ENCODE measurements at places on chromosomes 1 and 21. TPM values are rescaled to one million over a fixed set of nuclear protein-coding genes. Genes with fewer than 3 reads are reported as not detected.

Gene RHD
- total RNA-seq = not detected

Gene RASSF5
- total RNA-seq = 114 TPM

Gene RXRG
- not detected for total RNA-seq

Gene TDRD10
- not detected for total RNA-seq

Gene RHBDL2
- total RNA-seq = not detected

Gene IQCC
- total RNA-seq = 3.5 TPM

Gene ENAH
- 1.2 TPM for total RNA-seq

Gene CRYAA
- total RNA-seq = not detected

Gene HES3
- not detected for total RNA-seq

Gene AADACL4
- not detected for total RNA-seq

Gene MR1
- total RNA-seq = 24.8 TPM

Gene PALMD
- not detected for total RNA-seq

Gene PLA2G2F
- total RNA-seq = not detected

Gene KRTAP7-1
- not detected for total RNA-seq
